Stimulated activated CD4-positive, alpha-beta T cell treated with anti-CD3 and anti-CD28 coated beads, Interleukin-15, amount 100 ng/mL, for 1 hour (primary cell): ENCODE measurements at places on chromosomes 12 and 14.

GRCh38 chr14:100104523-100105300, 39.5 kb downstream of the EVL start:
- no peak for DNase-seq

DNA sequence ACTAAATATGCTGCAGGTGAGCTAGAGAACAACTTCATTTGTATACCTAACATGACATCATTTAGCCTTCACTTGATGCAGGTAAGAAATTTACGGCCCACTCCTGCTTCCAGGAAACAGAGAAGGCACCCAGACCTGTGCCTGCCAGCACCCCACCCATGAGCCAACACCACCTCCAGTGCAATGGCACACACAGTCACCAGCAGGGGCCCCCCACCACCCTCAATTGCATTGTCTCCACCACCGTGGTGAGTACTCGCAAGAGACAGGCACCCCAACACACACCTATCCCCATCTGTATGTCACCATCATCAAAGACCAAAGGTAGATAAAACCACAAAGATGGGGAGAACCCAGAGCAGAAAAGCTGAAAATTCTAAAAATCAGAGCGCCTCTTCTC, 107.6 kb downstream of the KLHL28 start:
- no peak for DNase-seq

DNA sequence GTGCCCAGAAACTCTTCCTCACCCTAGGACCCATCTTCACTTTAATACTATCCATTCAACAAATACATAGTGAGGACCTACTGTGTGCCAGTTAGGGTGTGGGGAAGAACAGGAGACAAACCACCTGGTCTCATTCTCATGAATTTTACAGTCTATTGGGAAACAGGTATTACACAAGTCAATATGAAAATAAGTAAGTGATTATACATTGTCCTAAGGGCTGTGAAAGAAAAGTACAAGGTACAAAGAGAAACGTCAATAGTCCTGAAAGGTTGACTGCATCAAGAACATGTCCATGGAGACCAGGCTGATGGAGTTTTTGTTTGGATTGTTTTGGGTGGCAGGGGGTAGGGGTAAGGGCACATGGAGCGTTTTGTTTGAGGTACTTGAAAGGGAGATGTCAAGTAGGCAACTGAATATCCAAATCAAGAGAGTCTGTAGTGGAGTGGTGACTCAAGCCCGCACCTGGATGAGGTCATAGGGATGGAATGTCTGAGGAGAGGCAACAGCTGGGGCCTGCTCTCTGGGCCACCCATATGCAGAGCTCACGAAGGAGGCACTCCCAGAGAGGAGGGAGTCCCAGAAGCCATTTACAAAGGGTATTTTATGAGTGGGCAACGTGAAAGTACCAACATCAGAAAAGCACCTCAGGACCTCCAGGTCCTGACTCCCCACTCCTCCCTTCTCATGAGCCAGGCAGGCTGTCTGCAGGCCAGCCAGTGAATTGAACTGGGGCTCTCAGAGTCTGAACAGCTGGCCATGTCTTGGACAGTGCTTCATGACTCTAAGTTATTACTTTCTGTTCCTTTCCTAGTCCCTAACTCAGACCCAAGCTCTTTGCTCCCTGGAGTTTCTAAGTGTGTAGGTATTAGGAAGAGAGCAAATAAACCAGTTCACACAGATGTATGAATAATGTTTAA, 272.0 kb downstream of the ZFP36L1 start:
- DNase-seq = no peak

GRCh38 chr14:67480011-67480410, 8.5 kb downstream of the TMEM229B start:
- DNase-seq = no peak

- DNase-seq = no peak
Measured at GRCh38 chr14:64625386-64626232, 75.8 kb downstream of the PPP1R36 start.

GRCh38 chr12:101745481-101745880, 6.2 kb upstream of the SYCP3 start:
- no peak for DNase-seq

GRCh38 chr12:99915251-99916082, 69.3 kb downstream of the ANKS1B start:
- no peak for DNase-seq

- no peak for DNase-seq
Measured at GRCh38 chr12:31272607-31273225, 53.2 kb downstream of the SINHCAF start.

DNA sequence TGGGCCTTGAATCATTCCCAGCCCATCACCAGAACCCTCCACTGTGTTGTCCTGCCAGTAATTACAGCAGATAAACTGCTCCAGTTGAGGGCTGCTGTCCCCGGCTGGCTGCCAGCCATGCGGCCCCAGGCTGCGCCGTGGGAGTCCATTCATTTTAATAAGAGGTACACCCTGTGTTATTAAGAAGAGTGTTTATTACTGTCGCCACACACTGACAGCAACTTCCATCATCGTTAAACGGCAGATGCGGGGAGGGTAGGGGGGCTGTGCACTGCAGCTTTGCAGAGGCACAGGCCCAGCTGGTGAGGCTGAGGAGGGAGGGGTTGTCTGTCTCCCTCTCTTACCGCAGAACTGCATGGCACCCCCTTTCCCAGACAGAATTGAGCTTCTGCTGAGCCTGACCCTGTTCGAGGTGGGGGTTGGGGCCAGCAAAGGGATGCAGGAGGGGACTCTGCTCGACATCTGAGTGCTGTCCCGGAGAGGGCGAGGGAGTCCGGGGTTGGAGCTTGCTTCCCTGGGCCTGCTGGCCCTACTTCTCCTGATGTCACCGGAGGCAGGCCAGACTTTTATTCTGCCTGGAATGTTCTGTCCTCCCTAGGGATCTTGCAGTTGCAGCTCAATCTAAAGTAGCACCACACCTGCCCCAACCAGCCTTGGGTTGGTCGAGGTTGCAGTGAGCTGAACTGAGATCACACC, 33.8 kb upstream of the GPATCH2L start:
- no peak for DNase-seq

DNA sequence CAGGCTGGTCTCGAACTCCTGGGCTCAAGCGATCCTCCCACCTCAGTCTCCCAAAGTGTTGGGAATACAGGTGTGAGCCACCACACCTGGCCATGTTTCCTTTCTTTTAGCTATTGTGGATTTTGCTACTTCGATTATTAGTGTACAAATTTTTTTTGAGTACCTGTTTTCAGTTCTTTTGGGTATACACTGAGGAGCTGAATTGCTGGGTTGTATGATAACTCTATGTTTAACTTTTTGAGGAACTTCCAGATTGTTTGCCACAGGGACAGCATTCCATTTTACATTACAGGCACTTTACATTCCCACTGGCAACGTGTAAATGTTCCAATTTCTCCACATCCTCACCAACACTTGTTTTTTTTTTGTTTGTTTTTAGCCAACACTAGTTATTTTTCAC, 198.1 kb upstream of the TBX3 start:
- DNase-seq = no peak

- no peak for DNase-seq
Measured at GRCh38 chr12:1291601-1292332, 300.7 kb downstream of the ERC1 start.

- DNase-seq = peak; percentile 46
Measured at GRCh38 chr12:8698132-8698851, 501 bp downstream of the RIMKLB start.

DNA sequence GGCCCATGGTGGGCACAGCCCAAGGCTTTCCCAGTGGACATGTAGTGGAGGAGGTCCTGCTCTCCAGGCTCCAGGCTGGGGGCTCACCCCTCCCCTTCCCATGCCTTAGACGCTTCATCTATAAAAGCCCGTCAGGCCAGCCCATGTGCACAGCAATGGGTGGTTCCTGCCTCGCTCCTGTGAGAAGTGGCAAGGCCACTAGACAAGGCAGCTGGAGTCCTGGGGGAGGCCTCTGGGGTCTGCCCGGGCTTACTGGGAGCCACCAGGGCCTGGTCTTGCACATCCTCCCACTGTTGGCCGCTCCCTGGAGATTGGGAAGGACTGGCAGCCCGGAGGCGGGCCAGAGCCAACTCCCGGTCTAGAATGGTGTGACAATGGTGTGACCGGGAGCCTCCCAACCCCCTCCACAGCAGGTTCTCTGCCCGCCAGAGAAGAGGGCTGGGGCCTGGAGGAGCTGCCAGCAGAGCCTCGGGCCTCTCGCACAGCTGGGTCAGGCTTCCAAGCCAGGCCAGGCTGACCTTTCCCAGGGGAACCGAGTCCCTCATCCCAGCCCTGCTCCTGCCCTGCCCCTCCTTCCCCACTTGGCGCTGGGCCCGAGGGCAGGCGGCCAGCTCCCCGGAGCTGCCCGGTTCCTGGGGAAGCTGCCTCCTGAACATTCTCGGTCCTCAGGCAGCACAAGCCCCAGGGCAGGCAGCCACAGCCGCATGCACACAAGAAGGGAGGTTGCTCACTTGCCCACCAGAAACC, 97.9 kb downstream of the RFLNA start:
- DNase-seq = no peak
